ENCODE measurements at places on chromosomes 11 and 22.

DNA sequence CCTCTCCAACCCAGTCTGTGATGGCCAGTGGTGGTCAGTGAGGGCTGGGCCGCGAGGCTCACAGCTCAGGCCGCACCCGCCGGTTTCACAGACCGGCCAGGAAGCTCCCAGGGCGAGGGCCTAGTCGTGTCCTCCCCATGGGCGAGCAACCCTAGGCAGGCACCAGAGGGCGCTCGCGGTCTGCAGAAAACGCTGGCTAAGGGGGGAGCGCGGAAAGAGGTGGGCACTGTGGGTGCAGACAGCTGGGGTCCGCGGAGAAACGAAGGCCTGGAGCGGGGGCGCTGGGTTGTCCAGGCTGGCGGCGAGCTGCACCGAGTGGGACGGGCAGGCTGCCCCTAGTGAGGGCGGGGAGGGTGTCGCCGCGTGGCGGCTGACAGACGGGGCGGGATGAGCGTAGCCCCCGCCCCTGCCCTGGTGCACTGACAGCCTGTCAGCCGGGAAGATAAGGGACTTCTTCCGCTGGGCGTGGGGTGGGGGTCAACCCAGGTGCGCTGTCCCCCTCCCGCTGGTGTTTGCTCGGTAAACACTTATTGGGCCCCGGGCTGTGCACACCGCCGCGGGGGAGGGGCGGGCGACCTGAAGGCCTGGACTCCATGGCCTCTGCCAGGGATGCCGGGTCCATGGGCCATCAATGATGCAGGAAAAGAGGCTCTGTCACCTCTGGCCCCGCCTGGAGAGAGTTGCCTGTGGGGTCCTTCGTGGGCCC lies 7.5 kb downstream of the GP1BB start:
- DNase-seq, result peak; percentile 94

- peak; percentile 83 for DNase-seq
Observed at GRCh38 chr11:67303132-67303834, at the start of gene SSH3. Gene SSH3, plus strand, starts transcription at chr11:67303530. Its CDS starts 96 bp downstream, at chr11:67303626.

GRCh38 chr11:64449381-64450167 lies 90.6 kb downstream of the RPS6KA4 start:
- peak; percentile 84 for DNase-seq

DNA sequence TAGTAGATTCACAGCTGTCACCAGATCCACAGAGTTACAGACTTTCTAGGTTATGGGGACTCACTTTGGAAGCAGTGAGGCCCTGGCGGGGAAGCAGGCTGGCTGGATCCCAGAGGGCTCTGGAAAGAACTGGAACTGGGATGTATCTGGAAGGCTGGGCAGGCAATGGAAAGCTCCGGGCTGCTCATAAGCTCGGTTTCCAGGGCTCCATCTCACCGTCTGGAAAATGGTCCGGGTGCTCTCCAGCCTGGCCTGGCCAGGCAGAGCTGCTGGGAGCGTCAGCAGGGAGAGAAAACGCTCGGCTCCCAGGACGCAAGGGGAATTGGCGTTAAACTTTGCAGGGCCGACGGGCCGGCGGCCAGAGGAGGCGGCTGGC lies 335 bp upstream of the SEZ6L start:
- no peak for DNase-seq

GRCh38 chr11:100824041-100824809 lies 137.1 kb downstream of the ARHGAP42 start:
- no peak for DNase-seq
